Posterior vena cava (tissue), 2 donors: ENCODE measurements at places on chromosomes 5 and 9. TPM values are rescaled to one million over a fixed set of nuclear protein-coding genes. Genes with fewer than 3 reads are reported as not detected.

GRCh38 chr5:78793907-78794662 lies 145.5 kb upstream of the LHFPL2 start:
- no peak for DNase-seq

- DNase-seq = no peak
Measured at GRCh38 chr5:86465052-86465838, 152.5 kb upstream of the COX7C start.

The AK1 gene
- total RNA-seq = 67.0 TPM

GRCh38 chr5:59062986-59063683 lies 480.3 kb downstream of the RAB3C start:
- DNase-seq = no peak

- no peak for DNase-seq
Measured at GRCh38 chr9:117092582-117092981, 322.3 kb downstream of the ASTN2 start.

The GABRG2 gene
- total RNA-seq = not detected

The SPINK6 gene
- not detected for total RNA-seq

- DNase-seq = no peak
Measured at GRCh38 chr5:139877129-139877597, 81.6 kb downstream of the PSD2 start.

- no peak for DNase-seq
Measured at GRCh38 chr5:165055476-165055875, 1550.1 kb downstream of the MAT2B start.

DNA sequence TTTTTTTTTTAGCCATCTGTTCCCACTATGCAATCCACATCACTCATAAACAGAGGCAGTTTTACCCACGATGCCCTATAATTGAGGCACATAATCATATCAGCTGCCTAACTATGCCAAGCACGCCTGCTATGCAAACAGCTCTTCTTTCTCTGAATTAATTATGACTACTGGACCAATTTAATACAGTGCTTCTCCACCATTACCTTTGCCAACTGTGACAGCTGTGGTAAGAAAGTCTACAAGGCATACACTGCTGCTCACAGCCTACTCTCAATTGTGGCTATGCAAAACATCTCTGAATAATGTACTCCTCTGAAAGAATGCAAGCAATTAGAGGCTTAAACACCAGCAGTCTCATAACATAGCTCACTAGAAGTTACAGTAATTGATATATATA lies 97.1 kb downstream of the DTWD2 start:
- DNase-seq = no peak

The TMEM252 gene
- not detected for total RNA-seq

The IFNA13 gene
- not detected for total RNA-seq

GRCh38 chr9:99113414-99114048 lies 8.6 kb downstream of the TGFBR1 start:
- DNase-seq = no peak

The SPINK5 gene
- total RNA-seq = 0.23 TPM

GRCh38 chr9:35557320-35557719 lies 47.7 kb upstream of the TESK1 start:
- no peak for DNase-seq

DNA sequence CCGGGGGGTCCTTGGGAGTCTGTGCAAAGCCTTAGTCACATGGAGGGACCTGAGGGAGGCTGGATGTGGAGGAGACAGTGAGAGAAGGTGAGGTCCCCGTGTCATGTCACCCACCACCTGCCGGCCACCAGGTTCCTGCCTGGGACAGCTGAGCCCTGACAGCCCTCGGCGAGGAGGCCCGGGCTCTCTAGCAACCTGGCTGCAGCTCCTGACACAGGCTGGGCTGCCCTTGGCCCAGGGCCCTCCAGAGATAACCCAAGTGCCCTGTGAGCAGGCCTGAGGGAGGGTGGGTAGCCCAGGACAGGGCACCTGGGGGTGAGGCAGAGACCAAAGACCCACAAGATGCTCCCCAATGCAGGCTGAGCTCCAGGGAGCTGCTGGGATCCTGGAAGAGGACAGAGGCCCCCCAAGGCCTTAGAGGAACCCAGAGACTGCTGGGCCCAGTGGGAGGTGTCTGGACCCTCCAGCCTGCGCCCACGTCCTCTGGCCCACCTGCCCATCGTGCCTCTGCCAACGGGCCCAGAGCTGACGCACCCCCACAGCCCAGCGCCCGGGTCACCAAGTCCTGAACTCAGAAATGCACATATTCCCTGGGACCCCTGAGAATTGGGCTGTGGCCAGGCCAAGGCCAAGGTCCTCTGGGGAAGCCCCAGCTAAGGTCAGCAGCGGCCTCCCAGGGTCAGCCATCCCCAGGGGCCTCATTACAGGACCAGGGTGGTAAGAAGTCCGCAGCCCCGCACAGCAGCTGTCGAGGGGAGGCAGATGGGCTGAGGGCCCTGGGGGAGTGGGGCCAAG lies 8.8 kb upstream of the PTGDS start:
- DNase-seq = no peak

The TUBB4B gene
- 185 TPM for total RNA-seq

GRCh38 chr5:112635276-112635675 lies 102.4 kb upstream of the APC start:
- DNase-seq = no peak

The STK10 gene
- total RNA-seq = 33.6 TPM
